ENCODE measurements at places on chromosomes 2 and 18. TPM values are rescaled to one million over a fixed set of nuclear protein-coding genes. Genes with fewer than 3 reads are reported as not detected.

GRCh38 chr2:37501113-37501512, 156.7 kb downstream of the QPCT start:
- no peak for DNase-seq
- no peaks in the 10 kb centered on the region for H3K27me3 ChIP-seq
- no peaks in the 10 kb centered on the region for H3K36me3 ChIP-seq
- H3K4me3 ChIP-seq, result no peak overlapping the region

DNA sequence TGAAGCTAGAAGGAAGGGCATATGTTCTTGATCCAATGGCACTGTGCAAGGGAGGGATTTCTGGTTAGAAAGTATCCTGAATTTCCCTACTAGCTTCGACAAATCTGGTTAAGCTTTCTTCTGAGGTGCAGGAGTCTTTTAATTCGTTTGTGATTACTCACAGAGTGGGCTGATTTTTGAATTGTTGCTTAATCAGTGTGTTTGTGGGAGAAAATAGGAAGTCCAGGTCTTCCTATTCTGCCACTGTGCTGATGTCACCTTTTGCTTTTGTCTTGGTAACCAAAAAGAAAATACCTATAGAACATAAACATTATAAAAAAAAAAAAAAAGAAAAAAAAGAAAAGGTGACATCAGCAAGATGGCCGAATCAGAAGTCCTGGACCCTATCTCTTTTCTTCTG, 1008.6 kb downstream of the TSN start:
- H3K27me3 ChIP-seq, result no peaks in the 10 kb centered on the region
- DNase-seq, result no peak
- no peaks in the 10 kb centered on the region for H3K4me1 ChIP-seq

GRCh38 chr18:33573193-33573592, 4.8 kb upstream of the ASXL3 start:
- H3K36me3 ChIP-seq, result no peaks in the 10 kb centered on the region
- no peak overlapping the region for H3K4me3 ChIP-seq
- H3K4me1 ChIP-seq, result no peaks in the 10 kb centered on the region
- DNase-seq, result no peak

DNA sequence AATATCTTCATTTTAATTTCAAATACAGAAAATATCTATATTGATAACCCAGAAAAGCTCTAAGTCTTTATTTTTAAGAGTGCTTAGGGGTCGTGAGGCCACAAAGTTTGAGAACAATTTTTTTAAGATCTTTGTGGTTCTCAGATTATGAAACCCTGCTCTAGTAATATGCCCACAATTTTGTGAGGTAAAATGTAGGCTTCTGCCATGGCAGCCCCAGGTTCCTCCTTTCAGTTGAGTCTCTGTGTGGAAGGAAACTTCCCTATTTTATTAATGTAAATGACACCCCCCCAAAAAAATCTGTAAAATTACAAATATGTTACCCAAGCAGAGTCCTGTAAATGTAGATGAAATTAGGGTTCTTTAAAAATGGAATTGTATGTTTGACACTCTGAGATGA, 600.5 kb downstream of the SATB2 start:
- no peaks in the 10 kb centered on the region for H3K27me3 ChIP-seq
- H3K27ac ChIP-seq, result no peak overlapping the region
- H3K4me1 ChIP-seq, result no peaks in the 10 kb centered on the region
- DNase-seq, result no peak
- H3K36me3 ChIP-seq, result no peaks in the 10 kb centered on the region

DNA sequence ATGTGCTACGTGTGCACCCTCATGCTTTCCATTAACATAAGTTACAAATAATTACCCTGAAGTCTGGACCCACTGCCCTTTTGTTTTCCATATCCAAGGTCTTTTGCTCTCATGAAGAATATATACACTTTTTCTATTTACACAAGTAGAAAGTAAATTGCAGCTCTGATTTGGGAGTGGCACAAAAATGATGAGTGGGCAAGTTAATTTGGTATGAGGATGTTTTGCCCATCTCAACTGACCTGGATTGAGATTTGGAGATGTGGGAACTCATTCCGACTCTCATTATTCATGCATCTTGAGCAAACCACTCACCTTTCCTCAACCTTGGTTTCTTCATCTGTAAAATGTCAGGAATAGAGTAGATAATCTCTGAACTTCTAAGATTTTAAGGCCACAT, 53.6 kb upstream of the TMEM17 start:
- H3K4me3 ChIP-seq, result no peak overlapping the region
- H3K4me1 ChIP-seq, result no peaks in the 10 kb centered on the region
- no peaks in the 10 kb centered on the region for H3K27me3 ChIP-seq
- no peak overlapping the region for H3K27ac ChIP-seq

DNA sequence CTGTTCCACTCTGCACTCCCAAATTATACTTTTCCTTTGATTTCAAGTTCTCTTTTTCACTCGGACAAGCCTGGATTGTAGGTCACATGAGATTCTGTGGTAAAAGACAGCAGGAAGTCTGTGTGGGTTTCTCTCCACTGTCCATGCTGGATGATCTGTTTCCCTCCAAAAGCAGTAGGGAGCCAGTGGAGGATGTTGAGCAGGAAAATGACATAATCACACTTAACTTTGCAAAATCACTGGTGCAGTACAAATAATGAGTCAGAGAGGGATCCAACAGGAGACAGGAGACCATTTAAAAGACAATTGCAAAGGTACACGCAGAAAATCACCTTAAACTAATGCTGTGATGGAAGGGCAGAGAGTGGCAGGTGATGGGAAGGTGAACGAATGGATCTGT, 301.3 kb downstream of the ZNF407 start:
- H3K36me3 ChIP-seq, result no peaks in the 10 kb centered on the region
- no peaks in the 10 kb centered on the region for H3K27me3 ChIP-seq
- H3K4me3 ChIP-seq, result no peak overlapping the region
- no peak for DNase-seq

DNA sequence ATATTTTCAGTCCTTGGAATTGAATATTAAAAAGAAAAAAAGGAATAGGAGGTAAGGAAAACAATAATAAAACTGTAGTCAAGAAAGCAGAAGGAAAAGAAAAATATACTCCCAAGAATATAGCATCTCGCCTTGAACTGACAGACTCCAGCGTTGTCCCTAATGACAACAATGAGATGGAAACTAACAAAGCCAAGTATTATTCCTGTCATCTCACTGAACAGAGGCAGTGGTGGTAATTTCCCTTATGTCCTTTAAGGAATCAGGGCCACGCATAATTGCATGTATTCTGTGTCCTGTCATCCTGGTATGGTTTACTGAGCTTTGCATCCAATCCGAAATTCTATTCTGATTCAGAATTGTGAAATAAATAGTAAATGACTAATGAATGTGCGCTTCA, 158.9 kb downstream of the LRRTM4 start:
- no peaks in the 10 kb centered on the region for H3K4me1 ChIP-seq
- H3K4me3 ChIP-seq, result no peak overlapping the region
- H3K27ac ChIP-seq, result no peak overlapping the region
- H3K27me3 ChIP-seq, result no peaks in the 10 kb centered on the region
- no peak for DNase-seq

DNA sequence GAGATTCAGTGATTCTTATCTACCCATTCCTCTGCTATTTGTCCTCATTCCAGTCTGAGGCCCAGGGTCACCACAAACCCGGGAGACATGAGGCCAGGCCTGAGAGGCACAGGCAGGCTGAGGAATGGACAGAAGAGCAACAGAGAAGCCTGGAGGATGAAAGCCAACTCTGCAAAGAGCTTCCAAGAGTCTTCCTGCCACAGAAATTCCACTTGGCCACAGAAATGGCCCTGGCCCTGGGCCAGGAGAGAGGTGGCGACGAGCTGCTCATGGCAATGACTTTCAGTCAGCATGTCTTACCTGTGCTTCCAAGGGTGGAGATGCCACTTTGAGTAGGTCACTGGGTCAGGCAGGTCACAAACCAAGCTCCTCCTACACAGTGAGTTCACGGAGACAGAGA, 155.3 kb upstream of the PKDCC start:
- H3K4me3 ChIP-seq, result no peak overlapping the region
- no peak for DNase-seq
- H3K27ac ChIP-seq, result no peak overlapping the region
- H3K36me3 ChIP-seq, result no peaks in the 10 kb centered on the region

GRCh38 chr18:1982056-1982455, 589.2 kb downstream of the METTL4 start:
- no peaks in the 10 kb centered on the region for H3K36me3 ChIP-seq
- DNase-seq, result no peak
- H3K4me3 ChIP-seq, result no peak overlapping the region
- H3K4me1 ChIP-seq, result no peaks in the 10 kb centered on the region
- no peaks in the 10 kb centered on the region for H3K27me3 ChIP-seq

CCDC141 gene
- 35.1 TPM for total RNA-seq

ASPRV1 gene
- total RNA-seq, result 2.4 TPM

DNA sequence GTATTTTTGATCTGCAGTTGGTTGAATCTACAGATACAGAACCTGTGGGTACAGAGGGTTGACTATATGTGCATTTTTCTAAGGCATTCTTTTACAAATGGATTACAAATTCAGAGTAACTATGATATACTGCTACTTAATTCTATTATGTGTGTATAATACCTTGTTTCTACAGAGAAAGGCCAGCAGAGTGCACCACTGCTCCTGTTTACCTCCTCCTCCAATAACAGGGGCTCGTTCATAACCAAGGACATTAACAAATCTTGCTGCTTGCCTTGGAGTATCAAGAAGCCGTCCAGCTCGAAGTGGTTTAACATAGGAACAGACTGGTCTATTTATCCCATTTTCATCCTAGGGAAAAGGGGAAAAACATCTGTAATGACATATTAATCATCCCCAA, 16.4 kb downstream of the CEP76 start:
- no peaks in the 10 kb centered on the region for H3K27me3 ChIP-seq
- no peak overlapping the region for H3K4me3 ChIP-seq
- no peak for DNase-seq

GRCh38 chr2:108629417-108629816, 89.9 kb upstream of the RANBP2 start:
- peaks cover 22% of the 10 kb centered on the region for H3K4me1 ChIP-seq
- no peak overlapping the region for H3K4me3 ChIP-seq
- no peak for DNase-seq
- no peaks in the 10 kb centered on the region for H3K27me3 ChIP-seq

DNA sequence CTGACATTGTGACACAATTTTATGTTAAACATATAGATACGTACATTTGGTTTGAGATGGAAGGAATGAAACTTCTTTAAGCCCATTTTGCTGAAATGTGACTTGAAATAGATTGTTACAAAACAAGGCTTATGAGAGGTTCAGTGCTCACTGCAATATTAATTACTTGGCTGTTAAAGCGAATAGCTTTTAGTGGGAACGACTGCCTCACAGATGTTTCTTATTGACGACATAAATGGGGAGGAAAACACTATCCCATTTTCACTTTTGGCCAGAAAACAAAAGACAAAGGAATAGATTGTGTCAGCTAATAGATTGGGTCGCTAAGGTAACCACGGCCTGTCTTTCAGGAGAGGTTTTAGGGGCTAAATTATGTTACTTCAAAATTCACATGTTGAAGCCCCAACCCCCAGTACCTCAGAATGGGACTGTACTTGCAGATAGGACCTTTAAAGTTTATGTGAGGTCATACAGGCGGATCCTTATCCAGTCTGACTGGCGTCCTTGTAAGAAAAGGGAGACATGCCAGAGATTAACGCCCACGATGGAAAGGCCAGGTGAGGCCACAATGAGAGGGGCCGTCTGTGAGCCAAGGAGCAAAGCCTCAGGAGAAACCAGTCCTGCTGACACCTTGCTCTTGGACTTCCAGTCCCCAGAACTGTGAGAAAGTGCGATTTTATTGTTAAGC, 10.8 kb downstream of the INPP1 start:
- H3K27ac ChIP-seq, result no peak overlapping the region
- no peak for DNase-seq
- no peaks in the 10 kb centered on the region for H3K4me1 ChIP-seq
- H3K27me3 ChIP-seq, result no peaks in the 10 kb centered on the region
- H3K36me3 ChIP-seq, result no peaks in the 10 kb centered on the region

NYAP2 gene
- total RNA-seq, result not detected

KLHL41 gene
- 1.1 TPM for total RNA-seq

SAG gene
- not detected for total RNA-seq

TDRD15 gene
- not detected for total RNA-seq

GRCh38 chr2:229775614-229776313, 61.4 kb upstream of the DNER start:
- H3K27me3 ChIP-seq, result no peaks in the 10 kb centered on the region
- no peak overlapping the region for H3K4me3 ChIP-seq
- H3K27ac ChIP-seq, result no peak overlapping the region
- peaks cover 12% of the 10 kb centered on the region for H3K4me1 ChIP-seq

DNA sequence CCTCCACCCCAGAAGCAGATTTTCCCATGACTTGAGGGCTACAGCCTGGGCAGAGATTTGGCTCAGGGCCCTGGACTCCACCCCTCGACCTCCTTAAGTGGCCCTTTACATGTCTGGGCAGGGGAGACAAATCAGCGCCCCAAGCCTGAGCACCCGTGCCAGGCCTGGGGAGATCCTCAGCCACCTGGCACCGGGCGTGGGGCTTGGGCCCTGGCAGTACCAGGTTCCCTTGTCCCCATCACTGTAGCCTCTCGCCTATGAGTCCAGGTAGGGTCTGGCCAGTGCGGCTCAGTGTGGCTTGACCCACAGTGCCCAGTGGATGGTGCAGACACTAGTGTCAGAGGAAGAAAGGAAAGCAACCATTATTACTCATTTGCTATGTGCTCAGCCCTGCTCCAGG, 22.0 kb upstream of the DNMT3A start:
- no peaks in the 10 kb centered on the region for H3K27me3 ChIP-seq
- no peak for DNase-seq
- H3K4me1 ChIP-seq, result peaks cover 3% of the 10 kb centered on the region
- no peak overlapping the region for H3K4me3 ChIP-seq
- no peak overlapping the region for H3K27ac ChIP-seq
- H3K36me3 ChIP-seq, result no peaks in the 10 kb centered on the region

DNA sequence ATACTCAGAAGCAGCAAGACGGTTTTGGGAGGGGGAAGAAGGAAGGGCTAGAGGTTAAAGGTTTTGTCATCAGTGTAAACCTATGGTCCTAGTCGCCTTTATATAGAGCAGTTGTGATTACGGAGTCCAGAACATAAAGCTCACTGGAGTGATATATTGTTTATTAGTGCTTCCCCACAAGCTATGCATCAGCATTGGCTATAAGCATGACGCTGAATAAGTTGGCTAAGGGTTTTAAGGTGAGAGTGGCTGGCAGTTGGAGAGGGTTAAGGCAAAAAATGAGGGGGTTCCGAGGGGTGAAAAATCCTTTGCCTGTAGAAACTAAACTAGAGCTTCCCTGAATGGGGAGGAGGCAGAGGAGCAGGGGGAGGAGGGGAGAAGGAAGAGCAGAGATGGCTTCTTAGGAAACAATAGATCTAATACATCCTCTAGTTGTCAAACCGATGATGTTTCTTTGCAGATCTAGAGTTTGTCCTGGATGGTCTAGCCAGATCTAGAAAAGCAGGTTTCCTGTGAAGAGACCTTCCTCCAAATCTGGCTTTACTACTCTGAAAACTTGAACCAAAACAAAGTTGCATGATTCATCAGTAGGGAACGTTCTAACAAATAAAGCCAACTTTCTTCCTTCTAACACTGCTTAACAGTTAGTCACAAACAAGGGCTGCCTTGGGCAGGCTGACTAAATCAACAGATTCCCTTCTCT, 2.5 kb downstream of the KLF7 start:
- no peaks in the 10 kb centered on the region for H3K36me3 ChIP-seq
- H3K4me1 ChIP-seq, result no peaks in the 10 kb centered on the region
- H3K27me3 ChIP-seq, result no peaks in the 10 kb centered on the region
- H3K4me3 ChIP-seq, result peak overlapping the region; percentile 89
- DNase-seq, result no peak
